ENCODE measurements at places on chromosomes 3 and 15.

- no peak for DNase-seq
Measured at GRCh38 chr15:80405554-80405850, 1.3 kb downstream of the ARNT2 start.

DNA sequence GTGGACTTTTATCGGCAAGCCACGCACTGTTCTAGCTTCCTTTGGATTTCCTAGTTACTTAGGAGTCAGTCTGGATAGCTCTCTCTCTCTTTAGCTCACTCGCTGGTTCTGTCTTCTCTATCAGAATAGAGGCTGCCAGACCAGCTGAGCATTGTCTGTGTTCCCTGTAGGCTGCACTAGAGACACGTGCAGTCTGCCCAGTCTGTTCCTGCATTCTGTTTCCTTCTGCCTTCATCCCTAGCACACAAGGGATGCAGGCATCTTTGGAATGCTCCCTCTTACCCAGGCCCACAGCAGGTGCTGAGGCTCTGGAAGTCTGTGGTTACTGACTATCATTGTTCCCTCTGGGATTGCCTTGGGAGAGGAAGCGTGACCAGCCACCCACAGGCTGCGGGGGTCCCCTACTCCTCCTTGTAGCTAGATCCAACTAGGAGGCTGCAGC, 322.8 kb downstream of the ZNF621 start:
- no peak for DNase-seq

- no peak for DNase-seq
Measured at GRCh38 chr3:156090126-156090525, 30.3 kb upstream of the KCNAB1 start.

- no peak for DNase-seq
Measured at GRCh38 chr3:130960139-130960795, 66.4 kb downstream of the ASTE1 start.

DNA sequence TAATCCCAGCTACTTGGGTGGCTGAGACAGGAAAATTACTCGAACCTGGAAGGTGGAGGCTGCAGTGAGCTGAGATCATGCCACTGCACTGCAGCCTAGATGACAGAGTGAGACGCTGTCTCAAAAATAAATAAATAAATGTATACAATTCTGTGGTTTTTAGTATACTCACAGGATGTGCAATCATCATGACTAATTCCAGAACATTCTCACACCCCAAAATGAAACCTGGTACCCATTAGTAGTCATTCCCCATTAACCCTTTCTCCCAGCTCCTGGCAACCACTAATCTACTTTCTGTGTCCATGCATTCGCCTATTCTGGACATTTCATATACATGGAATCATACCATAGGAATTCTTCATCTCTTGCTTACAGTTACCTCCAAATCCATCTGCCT, 44.5 kb downstream of the LRRFIP2 start:
- DNase-seq = no peak

DNA sequence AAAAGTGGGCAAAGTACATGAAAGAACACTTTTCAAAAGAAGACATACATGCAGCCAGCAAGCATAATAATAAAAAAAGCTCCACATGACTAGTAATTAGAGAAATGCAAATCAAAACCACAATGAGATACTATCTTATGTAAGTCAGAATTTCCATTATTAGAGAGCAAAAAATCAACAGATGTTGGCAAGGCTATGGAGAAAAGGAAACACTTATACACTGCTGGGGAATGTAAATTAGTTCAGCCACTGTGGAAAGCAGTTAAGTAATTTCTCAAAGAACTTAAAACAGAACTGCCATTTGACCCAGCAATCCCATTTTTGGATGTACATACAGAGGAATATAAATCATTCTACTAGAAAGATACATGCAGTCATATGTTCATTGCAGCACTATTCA, 360.7 kb downstream of the NSUN3 start:
- no peak for DNase-seq

DNA sequence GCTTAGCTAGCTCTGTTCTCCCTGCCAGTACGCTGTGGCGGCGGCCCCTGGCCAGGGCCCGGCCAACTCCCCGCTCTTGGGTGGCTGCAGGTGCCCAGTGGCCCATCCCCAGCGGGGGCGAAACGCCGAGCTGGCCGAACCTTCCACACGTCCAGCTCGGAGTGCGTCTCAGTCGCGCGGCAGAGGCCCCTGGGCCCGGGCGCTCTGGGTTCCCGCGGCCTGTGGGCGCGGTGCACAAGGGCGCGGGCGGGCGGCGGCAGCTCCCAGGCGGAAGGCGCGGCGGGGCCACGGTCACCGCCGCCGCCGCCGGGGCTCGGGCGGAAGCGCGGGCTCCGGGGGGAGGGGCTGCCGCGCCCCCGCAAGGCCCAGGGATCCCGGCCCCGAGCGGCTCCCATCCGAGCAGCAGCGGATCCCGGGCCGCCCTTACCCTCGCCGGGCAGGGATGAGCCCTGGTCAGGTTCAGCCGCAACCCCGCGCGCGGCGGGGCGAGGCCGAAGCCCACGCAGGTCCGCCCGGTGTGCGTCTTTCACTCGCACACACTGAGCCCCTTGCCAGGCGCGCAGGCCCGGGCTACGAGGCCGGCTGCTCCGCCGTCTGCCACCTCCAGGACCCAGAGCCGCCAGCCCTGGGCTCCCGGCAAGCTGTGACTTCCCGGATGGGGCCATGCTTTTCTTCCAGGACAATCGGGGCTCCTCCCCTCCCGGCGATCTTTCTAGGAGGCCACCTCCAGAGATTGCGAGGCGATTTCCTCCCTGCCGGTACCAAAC, 54.2 kb downstream of the CCDC54 start:
- DNase-seq = peak; percentile 16

- DNase-seq = no peak
Measured at GRCh38 chr15:35827911-35828310, 281.9 kb upstream of the DPH6 start.

DNA sequence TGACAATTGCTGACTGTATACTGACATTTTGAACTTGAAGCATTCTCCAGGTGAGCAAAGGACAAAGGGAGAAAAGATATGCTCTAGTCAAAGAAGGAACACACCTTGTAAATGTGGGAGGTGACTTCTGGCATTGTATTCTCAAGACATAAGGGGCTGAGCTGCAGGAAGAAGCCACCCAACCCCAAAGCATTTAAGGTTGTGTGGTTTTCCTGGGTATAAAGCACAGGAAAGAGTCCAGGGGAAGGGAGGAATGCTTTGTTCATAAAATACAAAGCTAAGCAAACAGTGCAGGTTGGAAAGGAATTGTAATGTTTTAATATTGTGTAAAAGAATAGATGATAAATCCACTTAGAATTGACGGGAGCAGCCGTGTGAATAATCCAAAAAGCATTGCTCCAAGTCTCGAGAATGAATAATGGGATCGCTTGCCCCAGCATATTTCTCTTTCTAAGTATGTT, 102.4 kb upstream of the LRIG1 start:
- DNase-seq = no peak

DNA sequence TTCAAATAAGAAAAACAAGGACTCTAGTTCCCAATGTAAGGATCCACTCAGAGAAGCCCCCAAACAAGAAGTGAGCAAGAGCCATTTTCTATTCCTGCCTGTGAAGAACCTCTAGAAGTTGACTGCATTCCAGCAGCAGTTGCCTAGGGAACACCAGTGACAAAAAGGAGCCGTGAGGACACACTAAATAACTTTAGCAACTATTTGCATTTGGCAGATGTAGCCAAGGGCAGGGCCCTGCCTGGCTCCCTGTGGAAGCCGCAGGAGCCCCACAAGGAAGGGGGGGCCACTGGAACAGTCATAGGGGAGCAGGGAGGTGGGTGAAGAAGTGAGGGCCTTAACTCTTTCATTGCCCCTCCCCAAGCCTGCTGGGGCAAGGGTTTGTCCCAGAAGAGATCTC, 470.2 kb upstream of the PROK2 start:
- DNase-seq = no peak

DNA sequence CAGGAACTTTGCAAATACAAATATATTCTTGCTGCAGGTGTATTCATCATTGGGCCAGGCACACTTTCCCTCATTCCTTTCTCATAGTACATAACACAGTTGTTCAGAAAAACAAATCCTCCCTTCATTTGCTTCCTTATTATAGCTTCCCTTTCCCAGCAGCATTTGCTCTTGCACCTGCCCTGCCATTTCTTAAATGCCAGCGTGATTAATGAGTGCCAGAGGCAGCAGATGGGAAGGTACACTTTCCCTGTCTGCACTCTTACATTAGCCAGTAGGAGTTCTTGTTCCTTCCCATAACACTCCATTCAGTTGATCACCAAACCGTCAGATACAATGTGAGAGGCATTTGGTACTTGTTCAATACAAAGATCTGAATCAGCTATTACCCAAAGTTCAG, 128.5 kb upstream of the GAP43 start:
- no peak for DNase-seq

GRCh38 chr3:140399871-140400270, 278.0 kb upstream of the TRIM42 start:
- DNase-seq = no peak

DNA sequence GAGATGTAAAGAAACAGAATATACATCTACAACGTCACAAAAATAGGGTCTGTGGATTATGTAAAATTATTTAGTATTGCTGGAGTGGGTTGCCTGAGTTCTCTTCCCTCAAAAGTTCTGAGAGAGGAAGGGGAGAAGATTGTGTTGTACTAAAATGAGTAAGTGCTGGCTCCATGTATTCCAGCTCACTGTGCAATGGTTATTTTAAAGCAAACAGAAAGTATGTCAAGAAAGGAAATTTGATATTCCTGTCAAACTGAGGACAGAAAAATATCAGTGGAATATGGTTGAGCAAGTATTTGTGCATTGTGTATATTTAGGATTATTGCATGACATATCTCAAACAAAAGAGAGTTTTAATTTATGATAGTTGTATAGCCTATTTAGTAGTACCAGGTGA, 2.2 kb downstream of the TRPC1 start:
- no peak for DNase-seq

DNA sequence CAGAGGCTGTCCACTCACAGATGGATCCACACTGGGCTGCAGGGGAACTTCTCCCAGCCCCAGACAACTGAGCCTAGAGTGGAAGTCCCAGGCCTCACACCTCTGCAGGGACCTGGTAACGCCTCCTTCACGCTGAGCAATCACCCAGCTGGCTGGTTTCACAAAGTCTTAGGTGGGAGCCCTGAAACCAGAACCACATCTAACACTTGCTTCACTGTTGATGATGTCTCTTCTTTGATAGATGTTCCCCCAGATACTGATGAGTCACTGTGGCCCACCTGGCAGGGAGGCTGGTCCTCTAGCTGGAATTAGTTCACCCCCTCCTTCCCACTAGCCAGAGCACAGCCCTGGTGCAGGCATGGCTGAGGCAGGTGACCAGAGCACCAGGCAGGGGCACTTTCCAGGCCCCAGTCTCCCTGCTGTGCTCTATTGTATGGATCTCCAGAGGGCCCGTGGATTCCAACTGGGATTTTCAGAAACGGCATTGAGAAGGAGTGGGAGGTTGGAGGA, 33.5 kb downstream of the MYL3 start:
- peak; percentile 47 for DNase-seq

GRCh38 chr15:73165844-73166243, 113.6 kb downstream of the NEO1 start:
- DNase-seq = no peak

DNA sequence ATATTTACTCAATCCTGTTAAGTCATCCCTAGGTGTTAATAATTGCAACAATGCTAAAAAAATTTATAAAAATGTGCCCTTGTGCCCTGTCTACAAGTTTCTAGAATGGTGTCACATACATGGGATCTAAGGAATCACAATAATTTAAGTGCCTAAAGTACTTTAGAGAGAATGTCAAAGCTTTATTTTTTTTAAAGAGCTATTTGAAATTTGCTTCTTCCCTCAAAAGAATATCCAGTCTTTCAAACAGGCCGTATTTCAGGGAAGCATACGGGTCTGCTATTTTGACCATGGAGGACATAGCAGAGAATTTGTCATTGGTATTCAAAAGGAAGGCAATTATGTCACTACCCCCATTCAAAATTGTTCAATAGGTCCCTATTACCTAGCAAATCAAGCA, 29.7 kb downstream of the MEIS2 start:
- no peak for DNase-seq

- peak; percentile 70 for DNase-seq
Measured at GRCh38 chr3:187741403-187742350, 3.6 kb downstream of the BCL6 start.

- DNase-seq = no peak
Measured at GRCh38 chr15:63907521-63907920, 73.8 kb upstream of the HERC1 start.

DNA sequence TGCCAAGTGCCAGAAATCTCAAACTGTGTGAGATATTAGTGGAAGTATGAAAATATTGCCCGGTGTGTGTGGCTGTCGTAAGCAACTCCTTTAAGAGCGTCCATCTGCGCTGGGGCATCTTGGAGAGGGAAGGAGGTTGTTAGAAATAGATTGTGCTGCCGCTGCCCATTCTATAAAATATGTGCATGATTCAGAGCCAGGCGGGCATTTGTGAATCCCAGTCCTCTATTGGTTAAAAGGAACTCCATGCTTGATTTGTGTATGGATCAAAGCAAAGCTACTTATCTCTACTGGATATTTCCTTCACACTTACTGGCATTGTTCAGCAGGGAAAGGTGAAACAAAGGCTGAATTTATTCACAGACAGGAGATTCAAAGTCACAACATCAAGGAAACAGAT, 89.6 kb upstream of the SNRK start:
- no peak for DNase-seq

GRCh38 chr3:179962629-179963387, 73.9 kb downstream of the PEX5L start:
- no peak for DNase-seq

DNA sequence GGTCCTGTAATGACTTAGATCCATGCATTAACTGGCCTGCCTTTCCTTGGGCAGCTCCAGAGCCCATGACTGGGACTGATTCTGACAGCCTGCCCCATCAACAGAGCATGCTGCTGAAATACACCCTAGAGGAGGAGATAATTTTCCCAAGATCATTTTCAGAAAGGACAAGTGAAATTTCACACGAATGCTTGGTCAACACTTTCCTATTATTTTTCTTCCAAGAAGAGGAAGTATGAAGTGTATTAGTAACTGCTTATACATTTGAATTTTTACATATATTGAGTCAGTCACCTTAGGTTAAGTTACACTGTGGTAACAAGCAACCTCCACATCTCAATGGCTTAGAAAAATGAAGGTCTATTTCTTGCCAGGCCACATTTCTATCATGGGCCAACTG, 9.7 kb upstream of the NMNAT3 start:
- DNase-seq = no peak

GRCh38 chr3:172965256-172965655, 175.8 kb downstream of the SPATA16 start:
- DNase-seq = no peak

DNA sequence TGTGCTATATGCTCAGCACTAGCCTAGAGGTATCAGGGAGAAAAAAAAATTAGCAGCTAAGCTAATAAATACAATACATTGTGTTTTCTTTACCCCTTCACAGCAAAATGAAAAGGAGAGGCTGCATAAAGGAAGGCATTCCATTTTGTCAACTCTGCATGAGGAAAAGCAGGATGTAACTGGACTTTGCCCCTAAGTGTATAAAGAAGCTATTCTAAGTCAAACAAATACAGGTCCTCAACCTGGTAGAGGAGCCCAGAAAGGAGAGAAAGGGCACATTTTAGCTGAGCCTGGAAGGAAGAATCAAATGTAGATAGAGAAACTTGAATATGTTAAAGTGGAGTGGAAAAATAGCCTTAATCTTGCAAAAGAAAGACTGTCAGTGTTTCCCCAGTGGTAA, 89.0 kb upstream of the SPRED1 start:
- DNase-seq = no peak

GRCh38 chr15:39247574-39247973, 333.3 kb upstream of the THBS1 start:
- no peak for DNase-seq

- peak; percentile 84 for DNase-seq
Measured at GRCh38 chr3:43105596-43106292, at the start of gene POMGNT2. Gene POMGNT2, minus strand, starts transcription at chr3:43106079. Its CDS starts 24,648 bp downstream, at chr3:43081431.

Measured in stimulated activated CD8-positive, alpha-beta memory T cell treated with anti-CD3 and anti-CD28 coated beads, Interleukin-15, amount 100 ng/mL, for 48 hours (primary cell).